ENCODE measurements at places on chromosomes 6 and 20. TPM values are rescaled to one million over a fixed set of nuclear protein-coding genes. Genes with fewer than 3 reads are reported as not detected.
A peak's percentile ranks its signal among the peaks of the same experiment; 100 is the strongest.

DNA sequence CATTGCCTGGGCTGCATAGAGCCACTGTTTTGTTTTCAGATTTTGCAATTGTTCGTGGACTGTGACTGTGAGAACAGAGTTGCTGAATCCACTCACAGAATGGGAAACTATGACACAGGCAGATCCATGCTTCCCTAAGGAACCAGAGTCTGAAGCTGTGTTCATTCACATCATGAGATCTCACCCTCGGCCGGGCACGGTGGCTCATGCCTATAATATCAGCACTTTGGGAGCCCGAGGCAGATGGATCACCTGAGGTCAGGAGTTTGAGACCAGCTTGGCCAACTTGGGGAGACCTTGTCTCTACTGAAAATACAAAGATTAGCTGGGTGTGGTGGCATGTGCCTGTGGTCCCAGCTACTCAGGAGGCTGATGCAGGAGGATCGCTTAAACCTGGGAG is 139.2 kb upstream of the SALL4 start:
- no peaks in the 10 kb centered on the region for H3K4me1 ChIP-seq
- DNase-seq = no peak
- H3K27ac ChIP-seq = no peak overlapping the region
- H3K4me3 ChIP-seq = no peak overlapping the region
- H3K27me3 ChIP-seq = peaks cover 4% of the 10 kb centered on the region

The JPH2 gene
- 0.14 TPM for total RNA-seq

- no peak overlapping the region for H3K4me3 ChIP-seq
- no peaks in the 10 kb centered on the region for H3K36me3 ChIP-seq
Observed at GRCh38 chr20:20295621-20296498, 72.0 kb upstream of the INSM1 start.

The MROH8 gene
- total RNA-seq = 3.0 TPM

DNA sequence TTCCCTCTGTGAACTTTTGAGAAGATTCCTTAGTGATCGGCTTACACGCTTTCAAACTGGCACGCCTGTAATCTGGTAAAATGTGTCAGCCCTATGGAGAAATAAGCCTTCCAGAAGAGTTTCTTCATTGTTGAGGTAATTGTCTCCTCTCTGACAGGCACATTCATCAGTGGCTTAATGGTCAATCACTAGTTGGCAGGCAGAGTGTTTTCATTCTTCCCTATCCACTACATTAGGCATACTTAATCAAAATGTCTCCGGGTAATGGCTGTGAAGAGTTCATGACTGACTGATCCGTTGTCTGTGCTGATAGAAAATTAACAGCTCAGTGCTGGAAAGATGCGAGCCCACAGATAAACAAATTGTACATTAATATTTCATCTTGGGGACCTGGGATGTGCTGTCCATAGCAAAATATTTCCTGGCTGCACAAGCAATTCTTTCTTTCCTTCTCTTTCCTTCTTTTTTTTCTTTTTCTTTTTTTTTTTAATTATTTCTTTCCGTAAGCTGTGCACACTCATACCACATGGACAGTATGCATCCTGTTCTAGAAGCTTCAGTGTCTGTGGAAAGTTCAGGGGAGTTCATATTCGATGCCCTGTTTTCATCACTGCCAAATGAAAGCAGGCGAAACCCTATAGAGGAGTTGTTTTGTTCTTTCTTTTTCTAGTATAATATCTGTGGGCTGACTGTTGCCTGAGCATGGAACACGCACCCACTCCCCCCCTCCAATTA is 31.4 kb downstream of the TSHZ2 start:
- peaks cover 22% of the 10 kb centered on the region for H3K4me1 ChIP-seq
- peaks cover 3% of the 10 kb centered on the region for H3K36me3 ChIP-seq
- no peak overlapping the region for H3K27ac ChIP-seq
- H3K4me3 ChIP-seq = no peak overlapping the region
- no peak for DNase-seq

DNA sequence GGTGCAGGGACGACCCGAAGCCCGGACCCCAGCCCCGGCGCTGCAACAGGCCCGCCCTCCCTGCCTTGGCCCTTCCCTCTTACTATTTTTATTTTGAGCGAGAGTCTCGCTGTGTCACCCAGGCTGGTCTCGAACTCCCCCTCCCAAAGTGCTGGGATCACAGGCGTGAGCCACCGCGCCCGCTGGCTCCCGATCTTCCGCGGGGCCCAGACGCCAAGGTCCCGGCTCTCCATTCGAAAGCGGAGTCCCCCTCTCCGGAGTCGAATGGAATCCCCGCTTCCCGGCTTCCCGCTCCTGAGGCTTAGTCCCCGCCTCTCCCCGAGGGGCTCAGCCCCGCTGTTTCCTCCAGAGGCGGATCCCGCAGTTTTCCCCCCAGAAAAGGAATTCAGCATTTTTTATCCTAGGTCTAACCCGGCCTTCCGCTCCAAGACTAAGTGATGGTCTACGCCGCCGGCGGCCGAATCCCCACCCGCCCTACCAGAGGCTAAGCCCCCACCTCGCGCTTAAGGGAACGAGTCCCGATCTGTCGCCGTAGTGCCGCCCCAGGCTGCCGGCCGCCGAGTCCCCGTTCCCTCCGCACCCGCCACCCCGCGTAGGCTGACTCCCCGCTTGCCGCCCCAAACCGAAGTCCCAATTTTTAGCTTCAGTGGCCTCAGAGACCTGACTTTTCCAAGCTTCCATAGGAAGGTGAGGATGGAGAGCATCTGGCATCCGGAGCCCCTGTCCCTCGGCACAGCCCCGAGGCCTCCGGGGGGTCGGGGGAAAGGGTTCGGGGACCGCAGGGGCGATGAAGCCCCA is 11.5 kb upstream of the TMC2 start:
- H3K36me3 ChIP-seq = no peaks in the 10 kb centered on the region
- peaks cover 12% of the 10 kb centered on the region for H3K4me1 ChIP-seq
- peak; percentile 51 for DNase-seq

The SIRPB1 gene
- total RNA-seq = 4.5 TPM

- H3K4me1 ChIP-seq = no peaks in the 10 kb centered on the region
- no peak overlapping the region for H3K4me3 ChIP-seq
- H3K27me3 ChIP-seq = no peaks in the 10 kb centered on the region
- DNase-seq = no peak
- no peaks in the 10 kb centered on the region for H3K36me3 ChIP-seq
- no peak overlapping the region for H3K27ac ChIP-seq
Observed at GRCh38 chr6:61886608-61887259, 399.3 kb downstream of the KHDRBS2 start.

- H3K4me1 ChIP-seq = peaks cover 3% of the 10 kb centered on the region
- DNase-seq = no peak
- H3K27me3 ChIP-seq = no peaks in the 10 kb centered on the region
- no peak overlapping the region for H3K27ac ChIP-seq
Observed at GRCh38 chr6:1737463-1738311, 128.0 kb downstream of the FOXC1 start.

- no peak overlapping the region for H3K27ac ChIP-seq
- no peaks in the 10 kb centered on the region for H3K36me3 ChIP-seq
- DNase-seq = no peak
- H3K27me3 ChIP-seq = no peaks in the 10 kb centered on the region
Observed at GRCh38 chr6:142543606-142544005, 241.8 kb downstream of the ADGRG6 start.

DNA sequence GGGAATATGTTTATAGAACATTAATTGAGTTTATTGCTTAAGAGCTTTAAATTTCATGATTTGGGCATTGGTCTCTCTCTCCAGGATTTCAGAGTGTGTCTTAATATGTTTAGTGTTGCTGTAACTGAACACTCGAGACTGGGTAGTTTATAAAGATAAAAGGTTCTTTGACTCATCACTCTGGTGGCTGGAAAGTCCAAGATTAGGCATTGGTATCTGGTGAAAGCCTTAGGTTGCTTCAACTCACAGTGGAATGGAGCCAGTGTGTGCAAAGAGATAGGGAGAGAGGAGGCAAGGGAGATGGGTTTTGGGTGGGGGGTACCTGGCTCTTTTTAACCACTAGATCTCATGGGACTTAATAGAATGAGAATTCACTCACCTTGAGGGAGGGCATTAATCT is 35.6 kb upstream of the DTNBP1 start:
- H3K27me3 ChIP-seq = peaks cover 6% of the 10 kb centered on the region
- H3K4me3 ChIP-seq = no peak overlapping the region
- H3K4me1 ChIP-seq = peaks cover 1% of the 10 kb centered on the region
- H3K36me3 ChIP-seq = no peaks in the 10 kb centered on the region

GRCh38 chr6:74606582-74607071 is 599.2 kb downstream of the COL12A1 start:
- no peaks in the 10 kb centered on the region for H3K4me1 ChIP-seq
- H3K4me3 ChIP-seq = no peak overlapping the region
- no peaks in the 10 kb centered on the region for H3K36me3 ChIP-seq
- no peaks in the 10 kb centered on the region for H3K27me3 ChIP-seq
- DNase-seq = no peak

DNA sequence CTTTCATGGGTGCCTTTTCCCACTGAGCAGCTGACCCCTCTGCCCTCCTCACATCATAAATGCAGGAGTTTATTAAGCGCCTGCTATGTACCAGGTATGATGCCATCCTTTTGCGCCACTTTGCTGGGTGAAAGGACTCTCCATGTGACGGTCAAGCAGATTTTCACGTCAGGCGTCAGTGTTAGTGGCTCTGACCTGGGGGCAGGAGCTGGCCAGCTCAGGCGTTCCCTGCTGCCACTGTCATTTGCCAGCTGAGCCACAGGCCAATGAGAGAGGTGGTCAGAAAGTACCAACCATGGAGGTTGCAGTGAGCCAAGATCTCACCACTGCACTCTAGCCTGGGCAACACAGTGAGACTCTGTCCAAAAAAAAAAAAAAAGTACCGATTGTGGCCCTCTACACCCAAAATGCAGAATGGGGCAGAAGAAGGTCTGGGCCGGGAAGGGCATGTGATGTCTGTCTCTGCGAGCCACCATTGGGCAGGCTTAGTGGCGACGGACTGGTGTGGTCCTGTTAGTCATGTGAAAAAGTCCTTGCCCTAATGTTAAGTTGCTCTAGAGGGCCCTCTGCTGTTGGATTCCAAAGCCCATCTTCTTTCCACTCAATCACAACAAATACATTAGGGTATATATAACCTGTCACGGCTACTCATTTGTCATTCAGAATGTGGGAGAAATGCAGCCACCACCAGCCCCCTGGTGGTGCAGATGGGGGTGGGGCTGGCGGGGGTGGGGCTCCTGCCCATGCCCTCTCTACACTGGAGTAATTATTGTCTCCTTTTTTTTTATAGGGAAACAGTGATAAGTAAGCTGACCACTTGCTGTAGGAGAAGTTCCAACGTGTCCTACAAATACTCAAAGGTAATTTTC is 18.4 kb upstream of the SLC22A1 start:
- no peak overlapping the region for H3K4me3 ChIP-seq
- H3K27me3 ChIP-seq = no peaks in the 10 kb centered on the region
- peaks cover 42% of the 10 kb centered on the region for H3K36me3 ChIP-seq
- no peak for DNase-seq

GRCh38 chr6:150876598-150876997 is 11.1 kb downstream of the MTHFD1L start:
- no peaks in the 10 kb centered on the region for H3K4me1 ChIP-seq
- H3K27me3 ChIP-seq = no peaks in the 10 kb centered on the region
- H3K27ac ChIP-seq = no peak overlapping the region

The CBLN4 gene
- total RNA-seq = not detected

The DLL1 gene
- total RNA-seq = 4.0 TPM

- H3K4me3 ChIP-seq = no peak overlapping the region
- H3K27me3 ChIP-seq = no peaks in the 10 kb centered on the region
- H3K4me1 ChIP-seq = peaks cover 19% of the 10 kb centered on the region
- H3K36me3 ChIP-seq = peaks cover 11% of the 10 kb centered on the region
- no peak for DNase-seq
- H3K27ac ChIP-seq = no peak overlapping the region
Observed at GRCh38 chr6:159821122-159821521, 21.0 kb downstream of the PNLDC1 start.

The RANBP9 gene
- 54.9 TPM for total RNA-seq

The MCHR2 gene
- not detected for total RNA-seq

DNA sequence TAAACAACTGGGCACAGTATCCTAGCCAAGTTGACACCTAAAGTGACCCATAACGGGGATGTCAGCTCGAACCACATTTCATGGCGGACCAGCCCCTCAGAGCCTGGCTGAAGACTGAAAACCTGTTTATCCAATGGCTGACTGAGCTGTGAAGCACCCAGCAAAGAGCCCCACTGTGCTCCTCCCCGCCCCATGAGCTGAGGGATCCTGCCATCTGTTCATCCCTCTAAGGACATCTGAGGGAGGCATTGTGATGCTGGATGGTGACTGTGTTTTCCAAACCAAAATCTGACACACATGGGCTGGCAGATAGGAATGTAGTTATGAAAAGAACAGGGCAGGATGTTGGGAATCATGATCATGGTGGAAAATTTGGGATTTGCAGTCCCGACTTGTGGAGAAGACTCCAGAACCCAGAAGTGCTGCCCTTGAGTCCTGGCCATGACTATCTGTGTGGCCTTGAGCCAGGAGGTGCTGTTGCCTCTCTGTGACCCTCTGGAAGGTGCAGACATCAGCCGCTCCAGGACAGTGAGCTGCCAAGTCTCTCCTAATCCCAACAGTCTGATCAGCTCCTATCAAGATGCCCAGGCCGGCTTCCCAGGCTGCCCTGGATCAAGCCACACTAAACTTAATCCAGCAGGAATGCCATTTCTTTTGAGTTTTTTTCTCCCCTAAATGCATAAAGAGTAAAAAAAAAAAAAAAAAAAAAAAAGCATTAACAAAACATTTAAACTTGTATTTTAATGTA is 5.7 kb downstream of the EDN3 start:
- no peak for DNase-seq
- H3K27me3 ChIP-seq = peaks cover 30% of the 10 kb centered on the region
- no peak overlapping the region for H3K27ac ChIP-seq
- H3K4me3 ChIP-seq = no peak overlapping the region

The PTCHD4 gene
- not detected for total RNA-seq

DNA sequence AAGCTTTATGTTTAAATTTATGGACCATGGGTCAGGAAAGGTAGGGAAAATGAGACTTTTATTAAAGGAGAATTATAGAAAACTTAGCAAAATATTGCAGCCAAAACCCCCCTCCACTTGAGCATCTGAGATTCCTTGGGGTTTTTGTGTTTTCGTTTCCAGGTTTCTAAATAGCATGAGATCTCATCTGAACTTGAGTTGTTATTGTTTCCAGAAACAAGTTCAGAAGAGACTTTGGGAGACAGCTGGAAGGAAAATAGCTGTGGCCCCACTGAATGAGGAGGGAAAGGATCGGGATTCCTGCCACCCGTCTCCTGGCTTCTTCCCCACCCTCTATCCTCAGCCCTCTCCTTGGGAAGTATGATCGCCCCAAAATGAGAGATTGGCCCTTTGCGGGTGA is 75.5 kb downstream of the TBC1D7 start:
- no peak for DNase-seq
- H3K27me3 ChIP-seq = no peaks in the 10 kb centered on the region
- H3K4me1 ChIP-seq = no peaks in the 10 kb centered on the region
- H3K4me3 ChIP-seq = no peak overlapping the region
- H3K36me3 ChIP-seq = peaks cover 4% of the 10 kb centered on the region

GRCh38 chr6:97347111-97347510 is 64.1 kb upstream of the MMS22L start:
- no peak overlapping the region for H3K4me3 ChIP-seq
- no peaks in the 10 kb centered on the region for H3K36me3 ChIP-seq
- no peak overlapping the region for H3K27ac ChIP-seq
- H3K4me1 ChIP-seq = no peaks in the 10 kb centered on the region

The SLC35D3 gene
- not detected for total RNA-seq
